ENCODE measurements at places on chromosomes 7 and 10.

GRCh38 chr7:15889507-15889906 is 203.0 kb upstream of the MEOX2 start:
- DNase-seq: no peak

DNA sequence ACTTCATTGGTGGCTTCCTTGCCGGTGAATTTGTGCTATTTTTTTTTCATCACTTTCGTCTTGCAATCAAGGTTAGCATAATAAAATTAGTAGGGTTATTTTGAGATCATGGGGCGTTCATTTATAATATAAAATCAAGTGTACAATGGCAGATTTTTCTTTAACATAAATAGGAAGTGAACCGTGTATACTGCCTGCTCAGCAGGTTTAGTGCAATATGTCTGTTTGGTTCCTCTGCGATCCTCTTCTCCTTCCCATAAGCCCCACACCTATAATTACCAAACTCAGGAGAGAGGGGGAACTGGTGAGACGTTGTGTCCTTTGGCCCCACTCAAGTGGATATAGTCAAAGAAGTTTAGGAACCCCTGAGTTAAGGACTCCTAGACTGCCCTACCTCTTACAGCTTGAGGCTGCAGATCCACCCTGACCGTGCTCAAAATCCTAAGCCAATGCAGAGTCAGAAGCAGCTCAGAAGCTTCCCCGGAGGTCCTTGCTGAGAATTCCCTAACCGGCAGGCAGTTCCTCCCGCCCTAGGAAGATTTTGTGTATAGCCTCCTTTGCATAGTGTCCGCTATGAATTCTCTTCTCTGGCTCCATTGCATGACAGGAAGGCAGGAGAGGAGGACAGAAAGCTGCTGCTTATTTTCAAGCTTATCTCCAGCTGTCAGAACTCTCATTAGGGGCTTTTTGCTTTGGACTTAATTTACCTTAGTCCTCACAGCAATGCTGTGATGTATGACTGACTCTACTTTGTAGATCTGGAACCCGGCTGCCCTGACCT is 41.5 kb downstream of the PYROXD2 start:
- DNase-seq: no peak

DNA sequence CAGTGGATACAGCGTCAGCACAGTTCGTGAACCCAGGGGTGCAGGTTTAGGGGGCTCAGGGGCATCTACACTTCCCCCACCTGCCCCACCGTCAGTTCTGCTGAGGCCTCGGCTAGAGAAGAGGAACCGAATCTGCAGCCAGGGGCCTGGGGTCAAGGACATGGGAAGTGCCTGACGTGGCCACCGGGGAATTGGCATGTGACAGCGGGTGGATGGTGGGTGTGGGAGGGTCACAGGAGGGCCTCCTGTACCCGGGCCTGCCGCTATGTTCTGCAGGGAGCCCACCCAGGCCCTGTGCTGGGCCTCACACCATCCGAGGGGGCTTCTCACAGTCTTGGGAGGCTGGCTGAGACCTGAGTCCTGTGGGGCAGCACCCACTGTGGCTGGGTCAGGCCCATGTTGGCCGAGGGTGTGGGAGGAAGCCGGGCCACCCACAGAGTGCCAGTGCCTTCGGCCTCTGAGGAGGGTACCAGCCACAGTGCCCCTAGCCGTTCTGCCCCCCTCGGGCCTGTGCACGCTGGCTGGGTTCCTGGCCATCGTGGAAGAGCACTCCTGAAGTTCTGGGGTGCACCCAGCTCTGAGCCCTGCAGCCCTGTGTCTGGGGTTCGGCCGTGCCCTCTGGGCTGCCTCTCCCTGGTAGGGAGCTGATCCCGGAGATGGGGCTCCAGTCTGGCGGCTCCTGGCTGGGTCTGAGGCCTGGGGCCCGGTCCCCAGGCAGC is 5.9 kb downstream of the TTYH3 start:
- DNase-seq: no peak

DNA sequence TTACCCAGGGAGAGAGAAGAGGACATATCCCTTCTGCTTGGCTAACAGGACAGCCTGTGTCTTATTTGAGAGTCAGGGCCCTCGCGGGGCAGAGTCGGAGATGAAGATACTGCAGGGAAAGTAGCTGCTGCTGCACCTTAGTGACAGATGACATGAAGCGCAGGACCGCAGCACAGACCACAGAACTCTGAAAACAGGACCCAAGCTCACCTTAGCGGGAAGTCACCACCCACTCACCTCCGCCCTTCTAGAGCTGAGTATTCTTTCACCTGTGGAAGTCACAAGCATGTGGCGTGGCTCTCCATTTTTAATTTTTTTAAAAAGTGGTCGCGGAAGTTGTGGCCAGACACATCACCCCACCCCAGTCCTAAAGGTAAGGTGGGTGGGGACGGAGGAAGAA is 191.4 kb downstream of the FAM107B start:
- DNase-seq: peak; percentile 60
